Hematopoietic multipotent progenitor cell treated with erythropoietin and hydrocortisone succinate and interleukin-3 and kit ligand, for 4 days (in vitro differentiated cells): ENCODE measurements at places on chromosomes 12 and 14.

- peak; percentile 70 for DNase-seq
Measured at GRCh38 chr12:22101749-22102243, 55.8 kb downstream of the CMAS start.

DNA sequence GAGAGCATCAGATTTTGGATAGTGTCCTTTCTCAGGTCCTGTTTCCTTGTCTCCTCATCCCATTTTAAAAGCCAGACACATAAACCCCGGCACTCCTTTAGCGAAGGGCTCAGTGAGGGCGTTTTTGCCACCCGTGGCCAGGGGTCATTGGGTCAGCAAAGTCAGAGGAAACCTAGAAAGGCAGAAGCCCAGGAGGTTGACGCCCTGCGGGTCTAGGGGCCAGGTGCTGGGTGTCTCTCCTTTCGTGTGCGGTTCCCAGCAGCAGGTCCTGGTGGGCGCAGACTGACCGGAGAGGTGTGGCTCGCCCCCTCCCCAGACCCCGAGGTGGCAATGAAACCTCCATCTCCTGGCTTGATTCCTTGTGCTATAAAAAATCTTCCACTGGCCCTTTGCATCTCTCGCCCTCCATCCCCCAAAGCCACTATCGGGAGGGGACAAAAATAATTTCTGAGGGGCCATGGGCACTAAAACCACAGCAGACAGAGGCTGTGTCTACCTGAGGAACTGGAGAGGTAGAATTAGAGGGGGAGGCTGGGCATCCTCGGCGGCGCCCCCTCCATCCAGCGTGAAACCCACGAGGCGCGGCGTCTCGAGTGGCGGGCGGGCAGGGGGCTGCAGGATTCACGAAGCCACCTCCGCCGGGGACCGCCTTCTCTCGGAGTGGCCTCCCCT lies 858 bp upstream of the FRMD6 start:
- DNase-seq, result peak; percentile 11

GRCh38 chr14:71852181-71852580 lies 80.0 kb upstream of the RGS6 start:
- peak; percentile 77 for DNase-seq

DNA sequence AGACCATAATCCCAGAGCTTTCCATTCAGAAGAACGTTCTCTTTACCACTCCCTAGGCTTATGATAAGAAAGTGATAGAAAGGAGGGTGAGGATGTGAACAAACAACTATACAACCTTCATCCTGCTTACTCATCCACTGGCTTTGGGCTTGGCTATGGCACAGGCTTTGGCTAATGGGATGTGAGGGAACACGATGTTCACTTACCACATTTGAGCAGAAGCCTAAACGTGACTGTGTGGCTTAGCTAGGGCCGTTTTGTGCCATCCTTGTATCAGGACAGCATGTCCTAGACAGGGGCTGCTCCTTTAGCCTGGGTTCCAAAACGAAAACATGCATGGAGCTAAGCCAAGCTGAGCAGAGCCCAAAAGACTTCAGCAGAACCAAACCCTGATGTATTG lies 118.6 kb upstream of the CCDC175 start:
- no peak for DNase-seq

GRCh38 chr14:95052016-95052585 lies 105.2 kb downstream of the DICER1 start:
- DNase-seq, result no peak

DNA sequence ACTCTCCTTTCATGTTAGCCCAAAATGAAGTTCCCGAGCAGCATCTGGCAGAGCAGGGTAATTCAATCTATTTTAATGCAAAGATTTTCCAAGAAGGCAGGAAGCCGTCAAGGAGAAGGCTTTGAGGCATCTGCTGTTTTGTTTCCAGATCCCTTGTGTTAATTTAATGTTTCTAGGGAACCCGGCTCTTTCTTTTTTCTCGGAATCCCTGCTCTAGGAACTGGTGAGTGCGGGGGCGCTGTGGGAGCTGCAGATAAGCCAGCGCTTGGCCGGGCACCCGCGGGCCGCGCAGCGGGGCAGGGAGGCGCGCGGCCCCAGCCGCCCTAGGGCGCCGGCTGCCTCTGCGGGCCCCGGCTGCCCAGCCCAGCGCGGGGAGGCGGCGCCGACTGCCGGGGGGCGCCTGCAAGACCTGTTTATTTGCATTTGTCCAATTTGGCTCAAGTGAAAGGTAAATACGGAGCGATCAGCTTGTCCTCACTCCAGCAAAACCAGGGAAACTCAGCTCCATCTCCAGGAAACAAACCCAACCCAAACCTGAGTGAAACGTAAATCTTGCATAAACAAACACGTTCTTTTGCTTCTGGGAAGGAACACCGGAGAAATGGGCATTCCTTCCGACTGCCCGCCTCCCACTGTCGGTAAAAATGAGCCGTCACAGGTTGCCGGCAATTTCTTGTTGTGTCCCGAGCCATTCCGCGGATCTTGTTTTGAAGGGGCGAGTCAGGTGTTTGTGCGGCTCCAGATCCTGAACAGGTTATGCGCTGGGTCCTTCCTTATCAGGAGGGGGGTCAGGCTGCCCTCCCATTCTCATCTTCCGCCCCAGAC lies 65.1 kb downstream of the CRADD start:
- peak; percentile 95 for DNase-seq

- no peak for DNase-seq
Measured at GRCh38 chr12:7146906-7147305, 16.7 kb downstream of the CLSTN3 start.

DNA sequence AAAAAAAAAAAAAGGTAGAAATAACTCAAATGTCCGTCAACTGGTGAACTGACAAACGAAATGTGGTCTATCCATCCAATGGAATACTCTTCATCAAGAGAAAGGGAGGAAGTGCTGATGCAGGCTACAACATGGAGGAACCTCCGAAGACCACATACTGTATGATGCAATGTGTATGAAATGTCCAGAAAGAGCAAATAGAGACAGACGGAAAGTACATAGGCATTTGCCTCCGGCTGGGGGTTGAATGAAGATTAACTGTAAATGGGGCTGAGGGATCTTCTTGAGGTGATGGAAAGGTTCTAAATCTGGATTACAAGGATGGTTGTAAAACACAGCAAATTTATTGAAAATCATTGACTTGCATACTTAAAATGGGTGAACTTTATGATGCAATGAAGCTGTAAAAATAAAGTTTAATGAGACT lies 35.4 kb downstream of the DLK1 start:
- no peak for DNase-seq

DNA sequence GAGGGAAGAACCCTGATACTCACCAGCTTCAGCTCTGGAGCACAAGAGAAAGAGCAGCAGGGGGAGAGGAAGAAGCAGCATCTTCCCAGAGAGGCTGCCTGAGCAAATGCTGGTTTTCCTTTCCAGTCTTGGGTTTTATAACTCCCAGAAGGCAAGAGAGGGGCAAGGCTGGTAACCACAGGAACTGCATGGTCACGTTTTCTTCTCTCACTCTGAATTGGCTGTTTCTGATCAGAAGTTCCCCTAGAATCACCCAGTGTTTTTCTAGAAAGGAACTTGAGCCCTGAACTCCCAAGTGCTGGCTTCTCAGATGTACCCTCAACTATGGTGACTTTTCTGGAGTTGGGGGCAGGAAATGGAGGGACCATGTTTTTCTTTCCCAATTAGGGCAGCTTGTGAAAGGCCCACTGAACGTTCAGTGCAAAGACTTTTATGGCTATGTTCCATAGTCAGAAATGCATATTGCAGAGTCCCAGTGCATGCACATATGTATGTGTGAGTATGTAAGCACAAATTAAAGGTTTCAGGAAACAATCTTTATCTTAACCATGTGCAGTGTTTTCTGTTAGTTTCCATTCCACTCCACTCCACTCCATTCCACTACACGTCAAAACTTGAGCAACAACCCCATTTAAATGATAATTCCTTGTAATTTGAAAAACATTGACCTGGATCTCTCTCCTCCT lies at the start of gene CMA1:
Gene CMA1, minus strand, starts transcription at position 111 of the 686 bp plus-strand sequence. Its CDS starts 30 bp downstream, at position 81.
- DNase-seq, result no peak

GRCh38 chr12:51666696-51667095 lies 75.7 kb downstream of the SCN8A start:
- DNase-seq, result no peak

DNA sequence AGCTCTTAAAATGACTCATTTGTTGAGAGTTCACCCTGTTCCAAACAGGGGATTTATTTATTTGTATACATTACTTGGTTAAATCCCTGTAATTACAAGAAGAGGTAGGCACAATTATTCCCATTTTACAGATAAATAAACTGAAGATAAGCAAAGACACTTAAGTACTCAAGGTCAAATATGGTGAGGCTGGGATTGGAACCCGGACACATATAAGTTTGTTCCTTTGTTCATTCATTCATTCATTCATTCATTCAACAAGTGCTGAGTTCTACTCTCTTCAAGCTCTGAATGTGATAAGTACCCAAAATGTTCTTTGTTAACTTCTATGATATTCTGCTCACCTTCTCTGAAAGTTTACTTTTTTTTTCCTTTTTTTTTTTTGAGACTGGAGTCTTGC lies 2.4 kb upstream of the TRIM9 start:
- no peak for DNase-seq

DNA sequence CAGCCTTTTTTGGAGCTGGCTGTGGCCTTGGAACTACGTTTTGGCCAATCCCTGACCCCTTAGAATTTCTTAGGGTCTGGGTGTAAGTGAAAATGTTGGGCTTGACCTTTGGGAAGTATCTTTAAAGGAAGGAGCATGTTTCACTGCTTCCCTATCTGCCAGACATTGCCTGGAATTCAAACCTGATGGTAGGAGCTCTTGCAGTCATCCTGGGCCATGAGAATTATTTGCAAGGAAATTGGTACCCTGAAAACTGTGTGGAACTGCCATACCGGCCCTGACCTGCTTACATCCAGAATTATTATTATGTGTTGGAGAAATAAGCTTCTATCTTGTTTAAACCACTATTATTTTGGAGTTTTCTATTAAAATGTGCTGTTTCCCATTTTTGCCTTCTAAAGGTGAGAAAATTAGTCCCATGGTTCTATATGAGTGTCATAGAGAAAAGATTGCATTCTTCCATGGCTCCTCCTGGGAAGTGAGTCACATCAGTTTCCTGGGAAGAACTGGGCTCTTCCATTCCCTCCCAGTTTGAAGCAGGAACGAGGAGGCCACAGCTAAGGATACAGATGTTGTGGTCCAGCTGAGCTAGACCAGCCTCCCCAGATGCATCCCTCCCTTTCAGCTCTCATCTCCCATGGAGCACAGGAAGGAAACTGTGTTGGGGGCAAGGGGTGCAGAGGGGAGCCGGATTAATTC lies 9.5 kb upstream of the PGF start:
- DNase-seq, result no peak

DNA sequence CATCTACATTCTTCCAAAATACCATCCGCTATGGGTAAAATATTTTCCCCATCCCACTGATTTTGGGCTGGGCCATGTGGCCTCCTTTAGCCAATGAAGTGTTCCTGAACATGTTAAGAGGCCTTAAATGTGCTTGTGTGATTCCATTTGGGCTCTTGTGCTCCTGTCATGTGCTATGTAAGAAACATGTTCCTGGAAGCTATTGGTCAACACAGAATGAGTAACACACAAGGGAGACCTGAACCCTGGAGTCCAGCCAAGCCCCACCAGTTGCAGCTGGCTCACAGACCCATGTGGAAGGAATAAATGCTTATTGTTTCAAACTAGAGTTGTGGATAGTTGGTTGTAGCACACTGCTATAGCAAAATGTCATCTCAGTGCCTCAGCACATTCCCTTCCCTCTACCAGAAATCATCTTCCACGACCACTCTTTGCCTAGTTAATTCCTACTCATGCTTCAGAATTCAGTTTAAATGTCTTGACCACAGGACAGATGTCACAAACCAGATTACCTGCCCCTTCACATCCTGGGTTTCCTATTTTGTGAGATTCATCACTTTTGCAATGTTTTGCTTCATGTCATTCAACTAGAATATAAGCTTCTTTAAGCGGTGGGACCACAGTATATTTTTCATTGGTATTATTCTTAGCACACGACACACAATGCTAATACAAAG lies 217.3 kb upstream of the EEA1 start:
- peak; percentile 18 for DNase-seq

DNA sequence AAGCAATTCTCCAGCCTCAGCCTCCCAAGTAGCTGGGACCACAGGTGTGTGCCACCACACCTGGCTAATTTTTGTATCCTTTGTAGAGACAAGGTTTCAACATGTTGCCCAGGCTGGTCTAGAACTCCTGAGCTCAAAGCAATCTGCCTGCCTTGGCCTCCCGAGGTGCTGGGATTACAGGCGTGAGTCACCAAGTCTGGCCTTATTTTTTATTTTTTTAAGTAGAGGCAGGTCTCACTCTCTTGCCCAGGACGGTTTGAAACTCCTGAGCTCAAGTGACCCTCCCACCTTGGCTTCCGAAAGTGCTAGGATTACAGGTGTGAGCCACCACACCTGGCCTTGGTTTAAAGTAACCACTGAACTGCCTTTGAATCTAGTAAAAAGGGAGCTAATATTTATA lies 56.8 kb downstream of the SPPL3 start:
- no peak for DNase-seq

GRCh38 chr14:90512329-90512991 lies 115.6 kb downstream of the CALM1 start:
- DNase-seq, result no peak

- no peak for DNase-seq
Measured at GRCh38 chr14:36771028-36771640, 109.5 kb downstream of the PAX9 start.
